ENCODE measurements at places on chromosomes 1 and 21. TPM values are rescaled to one million over a fixed set of nuclear protein-coding genes. Genes with fewer than 3 reads are reported as not detected.

CD247 gene
- total RNA-seq: not detected

AK2 gene
- 232 TPM for total RNA-seq

FCRL5 gene
- total RNA-seq: not detected

NFASC gene
- not detected for total RNA-seq

AGO4 gene
- total RNA-seq: 12.4 TPM

NTNG1 gene
- total RNA-seq: not detected

ETNK2 gene
- 16.3 TPM for total RNA-seq

PRDM16 gene
- not detected for total RNA-seq

FCGR1A gene
- not detected for total RNA-seq

GPR153 gene
- 8.0 TPM for total RNA-seq

KRTAP6-2 gene
- not detected for total RNA-seq

TMOD4 gene
- total RNA-seq: 1.2 TPM

A3GALT2 gene
- total RNA-seq: not detected

LYSMD1 gene
- 12.8 TPM for total RNA-seq

OR2L5 gene
- not detected for total RNA-seq

PKNOX1 gene
- 8.9 TPM for total RNA-seq

Data from PC-9 (cell line).